ENCODE measurements at places on chromosomes 4 and X. TPM values are rescaled to one million over a fixed set of nuclear protein-coding genes. Genes with fewer than 3 reads are reported as not detected.

GLUD2 gene
- total RNA-seq = 1.8 TPM

MAGEE2 gene
- not detected for total RNA-seq

DNA sequence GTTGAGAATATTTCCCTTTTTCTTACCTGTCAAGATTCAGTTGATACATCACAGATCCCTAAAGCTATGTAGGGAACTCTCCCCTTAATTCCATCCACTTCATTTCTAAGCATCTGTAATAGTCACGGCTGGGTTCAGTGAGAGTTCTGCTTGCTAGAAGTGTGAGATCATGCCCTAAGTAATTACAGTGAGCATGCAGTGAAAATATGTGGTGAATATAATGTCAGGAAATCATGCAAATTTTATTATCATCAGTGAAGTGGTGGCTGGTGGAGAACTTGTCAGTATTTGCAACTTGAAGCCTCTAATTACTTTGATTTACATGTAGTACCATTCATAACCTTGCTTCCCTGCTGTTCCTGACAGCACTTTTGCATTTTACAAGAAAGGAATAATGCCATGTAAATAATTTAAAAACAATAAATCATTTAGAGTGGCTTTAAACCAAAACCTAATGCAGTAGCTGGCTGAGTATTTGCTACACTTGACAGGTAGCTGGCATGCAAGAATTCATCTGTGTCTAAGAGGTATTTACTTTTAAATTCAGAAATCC, 28.3 kb upstream of the CFAP299 start:
- DNase-seq = no peak

GRCh38 chr4:82818664-82819662, 20.4 kb upstream of the SCD5 start:
- no peak for DNase-seq

- no peak for DNase-seq
These were observed 598 bp downstream of the MAOB start for GRCh38 chrX:43881410-43882293.

SPP1 gene
- total RNA-seq = 7,203 TPM

DNA sequence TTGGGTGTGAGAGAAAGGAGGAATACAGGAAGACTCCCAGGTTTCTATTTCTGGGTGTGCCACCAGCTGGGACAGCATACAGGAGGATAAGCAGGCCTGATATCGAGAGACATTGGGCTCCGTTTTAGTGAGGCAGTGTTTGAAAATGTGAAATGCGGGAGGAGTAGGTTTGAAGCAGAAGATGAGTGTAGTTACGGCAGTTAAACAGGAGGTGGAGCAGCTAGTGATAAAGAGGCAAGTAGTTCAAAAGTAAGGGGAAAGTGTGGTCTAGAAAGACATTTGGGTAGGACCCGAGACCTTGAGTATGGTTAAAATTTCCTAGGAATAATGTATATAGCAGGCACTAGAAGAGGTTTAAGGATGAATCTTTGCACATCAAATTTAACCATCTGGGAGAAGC, 42.4 kb downstream of the DCUN1D4 start:
- peak; percentile 26 for DNase-seq

Data from Caki2 (cell line).